ENCODE measurements at places on chromosomes 1 and 21.
A peak's percentile ranks its signal among the peaks of the same experiment; 100 is the strongest.

DNA sequence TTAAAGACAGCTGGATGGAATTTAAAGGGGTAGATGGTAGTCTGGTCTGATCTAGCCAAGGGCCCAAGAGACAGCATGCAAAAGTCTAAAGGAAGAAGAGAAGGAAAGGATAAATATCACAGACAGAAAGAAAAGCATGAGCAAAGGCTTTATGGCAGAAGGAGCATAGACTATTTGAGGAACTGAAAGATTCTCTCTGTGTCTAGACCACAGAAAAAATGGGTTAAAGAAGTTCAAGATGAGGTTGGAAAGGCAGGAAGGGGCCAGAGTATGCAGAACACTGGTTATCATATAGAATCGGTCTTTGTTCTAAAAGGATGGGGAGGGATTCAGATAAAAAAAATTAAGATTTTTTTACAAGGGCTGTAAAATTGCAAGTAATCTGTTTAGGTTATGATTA is 136.8 kb upstream of the SGIP1 start:
- peak; percentile 36 for DNase-seq

DNA sequence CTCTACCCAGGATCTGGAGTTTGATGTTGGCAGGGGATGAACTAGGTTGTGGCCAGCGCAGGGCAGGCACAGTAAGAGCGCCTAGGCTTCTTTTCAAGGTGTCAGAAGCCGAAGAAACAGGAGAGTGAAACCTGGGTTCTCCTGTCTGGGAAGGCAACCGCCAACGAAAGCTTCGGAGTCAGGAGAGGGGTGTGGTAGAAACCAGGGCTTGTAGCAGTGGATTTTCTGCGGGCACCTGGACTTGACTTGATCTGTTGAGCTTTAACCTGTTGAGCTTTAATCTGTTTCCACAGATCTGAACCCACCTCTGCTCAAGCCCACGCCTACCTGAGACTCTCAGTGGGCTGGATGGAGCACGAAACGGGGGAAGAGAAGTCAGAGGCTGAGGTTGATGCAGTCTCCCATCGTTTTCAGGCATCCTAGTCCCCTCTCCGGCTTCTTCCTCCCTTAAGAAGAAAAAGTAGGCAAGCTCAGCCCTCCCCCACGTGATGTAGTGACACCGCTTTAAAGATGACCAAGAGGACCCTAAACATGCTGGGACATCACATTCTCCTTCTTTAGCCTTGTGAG is 9.3 kb downstream of the HLX start:
- no peak for DNase-seq

GRCh38 chr1:155178441-155179111 is 4.9 kb downstream of the TRIM46 start:
- DNase-seq, result no peak

DNA sequence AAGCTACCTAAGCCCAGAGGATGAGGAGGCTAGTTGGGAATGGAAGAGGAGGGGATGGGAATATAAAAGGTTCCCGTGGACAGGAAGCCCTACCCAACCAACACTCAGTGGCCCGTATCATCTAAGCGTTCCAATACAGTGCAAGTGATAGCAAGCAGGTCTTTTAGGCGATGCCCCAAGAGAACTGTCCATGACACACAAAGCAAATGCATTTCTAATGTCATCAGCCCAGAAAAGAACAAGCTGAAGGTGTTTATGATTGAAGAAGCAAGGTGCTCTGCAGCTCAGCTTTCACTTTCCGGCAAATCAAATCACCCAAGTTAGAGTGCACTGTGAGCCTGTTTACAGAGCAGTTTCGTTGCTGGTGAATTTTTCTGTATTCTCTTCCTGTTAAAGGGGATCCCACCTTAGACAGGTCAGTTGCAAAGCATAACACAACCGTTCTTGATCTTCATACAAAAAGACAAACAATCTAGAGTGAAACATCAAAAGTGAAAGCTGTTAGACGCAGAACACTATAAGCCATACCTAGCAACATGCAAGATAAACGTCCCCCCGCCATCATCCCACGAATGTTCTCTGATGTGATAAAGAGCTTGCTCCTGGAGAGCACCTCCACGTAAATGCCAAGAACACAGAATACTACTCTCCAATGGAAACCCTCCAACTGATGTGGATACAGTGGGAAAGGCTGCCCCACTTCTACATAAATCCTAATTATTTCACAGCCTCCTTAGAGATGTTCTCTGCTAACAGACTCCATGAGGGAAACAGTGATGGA is 54.0 kb downstream of the PGBD5 start:
- no peak for DNase-seq

DNA sequence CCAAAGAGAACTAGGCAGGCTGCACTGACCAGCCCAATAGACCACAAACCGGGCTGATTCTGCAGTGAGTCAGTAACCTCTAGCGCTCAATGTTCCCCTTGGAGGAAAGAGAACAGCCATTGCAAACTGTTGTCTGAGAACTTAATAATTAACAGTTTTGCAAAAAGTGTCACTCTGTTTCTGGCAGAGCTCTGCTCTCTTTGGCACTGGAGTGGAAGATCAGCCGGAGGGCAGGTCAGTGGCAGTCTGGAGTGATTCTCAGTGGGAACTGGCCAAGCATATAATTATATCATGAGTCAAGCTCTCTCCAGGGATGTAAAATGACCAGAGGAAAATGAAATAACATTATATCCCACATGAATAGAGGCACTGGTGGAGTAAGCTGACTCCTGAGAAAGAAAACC is 238.3 kb downstream of the HLX start:
- no peak for DNase-seq
